ENCODE measurements at places on chromosomes 2 and 18.

GRCh38 chr2:212683346-212684097 is 144.9 kb upstream of the ERBB4 start:
- no peak for DNase-seq

- DNase-seq = no peak
These were observed 78.0 kb upstream of the RPL31 start for GRCh38 chr2:100924122-100924519.

GRCh38 chr2:1168846-1169245 is 218.2 kb downstream of the SNTG2 start:
- no peak for DNase-seq

GRCh38 chr2:144705328-144706245 is 185.7 kb upstream of the ZEB2 start:
- no peak for DNase-seq

- peak; percentile 73 for DNase-seq
These were observed 63.3 kb upstream of the ALPP start for GRCh38 chr2:232315049-232315922.

DNA sequence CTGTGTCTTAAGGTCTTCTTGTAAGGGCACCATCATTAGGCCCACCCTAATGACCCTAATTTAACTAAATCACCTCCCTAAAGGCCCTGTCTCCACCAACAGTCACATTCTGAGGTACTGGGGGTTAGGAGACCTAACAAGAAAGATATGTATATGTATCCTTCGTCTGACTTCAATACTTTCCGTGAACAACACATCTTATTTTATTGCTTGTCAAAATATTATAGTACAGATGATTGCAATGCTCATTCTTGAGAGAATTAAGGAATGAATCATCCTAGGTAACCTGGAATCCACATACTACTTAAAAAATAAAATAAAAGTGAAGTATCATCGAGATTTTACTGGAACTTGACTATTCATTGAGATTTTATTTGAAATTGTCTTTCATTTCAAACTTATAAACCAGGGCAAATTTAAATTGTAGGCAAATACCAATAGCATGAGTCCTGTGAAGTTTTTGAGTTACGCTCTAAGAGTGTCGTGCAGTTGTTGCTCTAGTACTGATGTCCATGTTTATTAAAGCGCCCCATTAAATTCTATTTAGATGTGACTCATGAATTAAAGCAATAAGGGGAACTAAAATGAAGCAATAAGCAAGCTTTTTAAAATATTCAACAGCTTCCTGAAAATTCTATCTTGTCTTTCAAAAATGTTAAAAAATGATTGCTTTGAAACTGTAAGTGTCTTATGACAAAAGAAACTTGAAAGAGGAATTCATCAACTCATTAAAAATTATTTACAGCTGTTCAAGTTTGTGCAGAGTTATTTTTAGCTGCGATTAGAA is 40.0 kb downstream of the CCDC102B start:
- DNase-seq = no peak

DNA sequence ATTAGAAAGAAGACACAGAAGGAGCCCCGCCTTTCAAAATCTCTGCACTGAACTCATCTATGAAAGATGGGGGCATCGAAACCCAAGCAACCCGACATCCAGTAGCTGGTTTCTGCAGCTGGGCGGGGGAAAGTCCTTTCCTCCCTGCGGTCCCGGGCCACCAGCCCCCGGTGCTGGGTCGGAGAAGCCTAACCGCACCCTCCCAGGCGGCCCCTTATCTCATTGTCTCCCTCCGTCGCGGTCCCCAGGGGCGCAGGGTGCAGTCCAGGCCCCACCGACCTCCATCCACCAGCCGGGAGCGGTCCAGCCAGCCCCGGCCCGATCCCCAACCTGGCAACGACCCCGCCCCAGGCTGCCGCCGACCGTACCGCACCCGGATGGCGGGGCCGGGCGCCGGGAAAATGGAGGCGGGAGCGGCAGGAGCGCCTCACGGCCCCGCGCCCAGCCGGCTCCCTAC is 452 bp downstream of the RAPH1 start:
- peak; percentile 46 for DNase-seq

DNA sequence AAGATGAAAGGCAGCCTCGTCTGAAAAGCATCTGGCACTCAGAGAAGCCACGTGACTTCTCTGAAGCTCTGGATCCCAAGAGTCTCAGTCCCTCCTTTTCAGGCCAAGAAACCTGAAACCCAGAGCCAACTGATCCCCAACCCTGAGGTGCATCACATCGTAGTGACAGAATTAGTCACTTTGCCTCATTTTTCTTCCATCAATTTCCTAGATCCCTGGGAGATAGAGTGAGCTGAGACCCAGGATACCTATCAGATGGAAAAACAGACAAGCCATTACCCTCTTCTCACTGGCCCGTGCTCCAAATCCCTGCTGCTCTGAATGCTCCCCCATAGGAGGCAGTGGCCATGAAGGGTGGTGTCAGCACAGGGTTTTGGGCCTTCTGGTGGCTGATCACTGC is 113.1 kb downstream of the ALK start:
- DNase-seq = no peak

- peak; percentile 78 for DNase-seq
These were observed 137.5 kb downstream of the TPO start for GRCh38 chr2:1550658-1551316.

DNA sequence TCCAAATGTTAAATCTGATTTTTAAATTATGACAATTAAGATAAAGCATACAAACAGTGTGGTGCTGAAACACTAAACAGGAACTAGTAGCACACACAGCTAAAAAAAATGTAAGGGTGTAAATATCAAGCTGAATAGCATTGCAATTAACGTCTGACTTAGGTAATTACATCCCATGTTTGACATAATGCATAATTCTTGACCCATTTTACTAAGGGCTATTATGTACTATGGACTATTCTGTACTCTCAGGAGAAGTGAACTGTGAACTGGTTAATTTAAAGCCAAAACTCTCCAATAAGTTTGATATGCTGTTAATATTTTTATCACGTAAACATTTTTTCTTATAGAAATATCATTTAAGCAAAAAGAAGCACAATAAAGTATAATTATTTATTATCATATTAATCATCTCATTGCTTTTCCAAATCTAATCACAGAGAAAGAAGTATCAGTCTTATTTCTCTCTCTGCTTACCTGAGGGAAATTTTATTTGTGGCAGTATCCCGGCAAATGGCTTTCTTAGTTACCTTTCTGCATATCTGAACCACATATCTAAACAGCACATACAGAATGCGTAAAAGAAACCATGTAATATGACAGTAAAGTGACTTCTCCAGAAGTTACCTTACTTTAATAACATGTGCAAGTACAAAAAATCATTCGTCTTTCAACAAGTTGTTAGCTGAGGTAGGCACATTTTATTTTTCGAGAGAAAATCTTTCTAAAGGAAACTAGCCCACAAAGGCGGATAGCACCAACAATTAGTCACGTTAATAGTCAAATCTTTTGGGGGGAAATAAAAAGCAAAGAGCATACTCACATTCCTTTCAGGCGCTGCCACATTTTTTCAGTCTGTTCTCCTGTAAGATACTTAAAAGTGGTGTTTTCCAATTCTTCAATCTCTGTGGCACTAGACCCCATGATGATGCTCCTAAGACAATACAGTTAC is 94.9 kb upstream of the PDE1A start:
- no peak for DNase-seq

DNA sequence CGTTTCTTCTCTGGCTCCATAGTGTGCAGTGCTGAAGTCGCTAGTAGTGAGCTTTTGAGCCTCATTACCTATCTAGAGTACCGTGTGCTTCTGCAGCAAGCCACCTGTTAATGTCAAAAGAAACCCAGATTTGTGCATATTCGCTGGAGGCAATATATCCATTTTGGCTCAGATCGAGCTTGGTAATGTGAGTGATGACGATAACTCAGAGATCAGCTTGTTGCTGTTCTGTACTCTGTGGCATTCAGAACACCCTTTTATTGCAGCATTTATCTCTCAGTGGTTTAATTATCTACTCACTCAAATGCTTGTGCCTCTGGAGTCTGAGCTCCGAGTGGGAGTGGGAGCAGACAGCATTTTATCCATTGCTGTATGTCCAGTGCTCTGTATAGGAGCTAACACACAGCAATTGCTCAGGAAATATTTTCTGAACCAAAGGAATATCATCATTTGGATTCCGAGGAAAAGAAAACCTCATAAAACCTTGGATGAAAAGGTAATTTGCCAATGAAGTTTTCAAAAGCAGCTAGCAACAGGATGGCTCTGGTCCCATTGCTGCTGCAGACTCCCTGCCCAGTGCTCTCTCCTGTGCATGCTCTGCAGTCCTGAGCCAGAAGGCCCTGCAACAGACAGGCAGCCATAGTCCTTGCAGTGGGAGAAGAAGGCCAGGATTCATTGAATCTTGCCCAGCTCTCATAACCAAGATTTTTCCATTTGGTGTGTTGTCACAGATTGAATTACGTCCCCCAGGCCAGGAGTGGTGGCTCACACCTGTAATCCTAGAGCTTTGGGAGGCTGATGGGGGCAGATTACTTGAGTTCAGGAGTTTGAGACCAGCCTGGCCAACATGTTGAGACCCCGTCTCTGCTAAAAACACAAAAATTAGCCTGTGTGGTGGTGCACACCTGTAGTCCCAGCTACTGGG is 183.8 kb downstream of the MYCN start:
- no peak for DNase-seq

DNA sequence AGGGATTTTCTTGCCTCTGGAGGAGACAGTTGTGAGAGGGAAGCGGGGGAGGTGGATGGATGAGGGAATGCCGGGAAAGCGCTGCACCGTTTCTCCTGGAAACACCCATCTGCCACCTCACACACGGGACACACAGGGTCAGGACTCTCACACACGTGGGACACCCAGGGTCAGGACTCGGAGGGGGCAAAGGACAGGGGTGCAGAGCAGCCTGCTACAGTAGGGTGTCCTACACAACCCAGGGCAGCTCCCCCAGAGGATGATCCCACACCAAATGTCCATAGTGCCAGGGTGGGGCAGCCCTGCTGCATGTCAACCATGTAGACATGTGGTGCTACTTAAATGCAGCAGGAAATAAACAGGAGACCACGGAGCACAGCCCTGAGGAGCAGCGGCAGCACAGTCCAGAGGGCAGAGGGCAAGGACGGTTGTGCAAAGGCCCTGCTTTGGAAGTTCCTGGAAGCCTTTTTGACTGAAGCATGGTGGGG is 5.1 kb downstream of the RAMP1 start:
- DNase-seq = no peak

GRCh38 chr2:62663411-62663810 is 42.1 kb upstream of the EHBP1 start:
- DNase-seq = no peak

GRCh38 chr2:67619204-67619603 is 222.1 kb downstream of the ETAA1 start:
- no peak for DNase-seq

DNA sequence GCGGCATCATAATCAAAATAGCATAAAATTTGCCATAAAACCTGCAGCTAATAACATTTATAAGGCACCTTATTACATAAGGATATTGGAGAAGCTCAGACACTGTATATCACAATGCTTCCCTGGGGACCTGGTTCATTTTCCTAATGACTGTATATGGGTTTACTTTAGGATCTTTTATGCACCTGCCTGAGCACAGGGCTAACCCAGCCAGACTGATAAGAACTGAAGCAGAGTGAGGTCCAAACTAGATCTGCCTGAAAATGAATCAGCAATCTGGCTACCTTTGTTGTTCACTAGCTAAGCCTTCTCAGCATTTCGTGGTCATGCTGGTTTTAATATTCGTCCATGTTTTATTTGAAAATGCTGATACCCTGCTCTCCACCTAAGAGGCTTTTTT is 1922.3 kb upstream of the CELF4 start:
- no peak for DNase-seq

GRCh38 chr2:150878356-150878755 is 383.3 kb downstream of the RBM43 start:
- no peak for DNase-seq

- DNase-seq = no peak
These were observed 106.5 kb downstream of the ZNF532 start for GRCh38 chr18:58970943-58971790.

- no peak for DNase-seq
These were observed 139.0 kb upstream of the HS6ST1 start for GRCh38 chr2:128457716-128458115.

DNA sequence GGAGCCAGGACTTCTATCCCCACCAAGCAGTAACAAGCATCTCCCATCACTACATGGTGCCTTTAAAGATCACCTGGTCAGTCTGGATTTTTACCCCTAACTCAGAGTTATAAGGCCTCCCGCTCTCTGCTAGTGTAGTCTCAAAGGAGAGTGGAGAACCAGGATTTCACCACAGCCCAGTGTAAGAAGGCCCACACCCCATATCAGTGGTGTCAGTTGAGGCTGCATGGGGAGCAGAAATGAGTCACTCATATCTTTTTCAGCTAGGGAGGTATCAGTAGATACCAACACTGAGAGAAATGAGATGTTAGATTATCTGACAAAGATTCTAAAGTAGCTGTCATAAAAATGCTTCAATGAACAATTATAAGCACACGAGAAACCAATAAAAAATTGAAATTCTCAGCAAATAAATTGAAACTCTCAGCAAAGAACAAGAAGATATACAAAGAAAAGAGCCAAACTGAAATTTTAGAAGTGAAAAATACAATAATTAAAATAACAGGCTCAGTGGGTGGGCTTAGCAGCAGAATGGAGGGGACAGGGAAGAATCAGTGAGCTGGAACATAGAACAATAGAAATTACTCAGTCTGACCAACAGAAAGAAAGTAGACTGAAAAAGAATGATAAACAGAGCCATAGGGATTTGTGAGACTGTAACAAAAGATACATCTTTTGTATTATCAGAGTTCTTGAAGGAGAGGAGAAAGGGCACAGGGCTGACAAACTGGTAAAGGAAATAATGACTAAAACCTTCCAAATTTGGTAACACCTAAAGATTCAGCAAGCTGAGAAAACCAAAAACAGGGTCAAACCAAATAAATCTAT is 257.7 kb downstream of the ANAPC1 start:
- DNase-seq = no peak

- no peak for DNase-seq
These were observed 109.3 kb downstream of the CHST9 start for GRCh38 chr18:27075828-27076227.

DNA sequence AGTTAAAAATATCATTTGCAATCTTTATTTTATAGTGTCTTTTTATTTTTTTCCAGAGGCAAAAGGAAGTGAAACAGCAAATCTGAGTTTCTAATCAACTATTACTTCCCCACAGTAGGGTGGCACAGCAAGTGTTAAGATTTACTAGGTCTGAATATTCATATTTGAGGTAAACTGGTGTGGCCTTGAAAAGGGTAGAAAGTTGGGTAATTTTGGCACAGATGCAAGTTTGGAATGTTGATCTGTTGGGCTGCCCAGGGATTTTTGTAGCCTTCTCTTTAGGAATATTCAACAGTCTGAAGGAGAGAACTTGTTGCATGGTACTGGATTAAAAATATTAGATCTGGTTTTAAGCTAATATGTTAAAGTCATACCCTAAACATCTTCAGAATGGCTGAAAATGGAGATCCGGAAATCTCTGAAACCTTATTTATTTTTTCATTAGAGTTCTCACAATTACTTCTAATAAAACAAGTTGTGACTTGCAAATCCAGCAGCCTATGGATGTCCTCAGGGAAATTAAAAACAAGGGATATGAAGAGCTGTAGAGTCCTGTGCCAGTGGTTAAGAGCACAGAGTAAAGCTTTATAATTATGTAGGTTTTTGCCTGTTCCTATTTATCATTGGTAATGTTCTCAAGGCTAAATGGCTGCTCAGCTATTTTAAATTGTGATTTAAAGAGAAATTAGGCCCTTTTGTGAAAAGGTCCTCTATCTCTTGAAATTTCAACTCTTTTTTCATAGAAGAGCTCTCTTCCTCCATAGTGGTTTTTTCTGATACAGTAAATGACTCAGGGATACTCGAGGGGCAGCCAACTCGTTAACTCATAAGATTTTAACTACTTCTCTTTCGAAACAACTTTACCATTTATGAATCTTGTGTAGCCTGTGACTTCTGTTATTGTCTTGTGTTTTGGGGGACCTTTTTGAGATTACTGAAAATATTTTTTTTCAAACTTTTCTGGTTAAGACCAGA is 11.0 kb downstream of the TANK start:
- DNase-seq = no peak
